ENCODE measurements at places on chromosomes 2 and 18. TPM values are rescaled to one million over a fixed set of nuclear protein-coding genes. Genes with fewer than 3 reads are reported as not detected.

DNA sequence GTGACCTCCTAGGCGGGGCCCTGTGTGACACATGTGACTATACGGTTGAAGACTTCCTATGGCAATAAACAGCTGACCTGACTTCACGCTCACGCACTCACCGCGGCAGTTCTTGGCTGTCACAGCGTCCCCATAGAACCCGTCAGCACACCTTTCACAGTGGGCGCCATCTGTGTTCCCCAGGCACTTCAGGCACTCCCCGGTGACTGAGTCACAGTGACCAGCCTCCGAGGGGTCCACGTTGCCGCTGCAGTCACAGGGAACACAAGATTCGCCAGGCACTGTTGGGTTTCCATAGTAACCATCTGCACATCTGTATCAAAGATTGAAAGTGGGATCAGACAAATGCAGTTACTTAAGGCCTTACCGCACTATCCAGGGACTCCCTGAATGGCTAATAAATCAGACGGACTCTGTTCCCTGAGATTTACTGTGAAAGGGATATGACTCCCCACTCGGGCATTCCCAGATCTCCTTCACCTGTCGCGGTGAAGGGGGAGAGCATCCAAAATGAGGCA is 94.5 kb downstream of the LAMA1 start:
- no peak for DNase-seq

- DNase-seq, result no peak
These were observed 161.8 kb downstream of the CELF4 start for GRCh38 chr18:37403788-37404187.

DNA sequence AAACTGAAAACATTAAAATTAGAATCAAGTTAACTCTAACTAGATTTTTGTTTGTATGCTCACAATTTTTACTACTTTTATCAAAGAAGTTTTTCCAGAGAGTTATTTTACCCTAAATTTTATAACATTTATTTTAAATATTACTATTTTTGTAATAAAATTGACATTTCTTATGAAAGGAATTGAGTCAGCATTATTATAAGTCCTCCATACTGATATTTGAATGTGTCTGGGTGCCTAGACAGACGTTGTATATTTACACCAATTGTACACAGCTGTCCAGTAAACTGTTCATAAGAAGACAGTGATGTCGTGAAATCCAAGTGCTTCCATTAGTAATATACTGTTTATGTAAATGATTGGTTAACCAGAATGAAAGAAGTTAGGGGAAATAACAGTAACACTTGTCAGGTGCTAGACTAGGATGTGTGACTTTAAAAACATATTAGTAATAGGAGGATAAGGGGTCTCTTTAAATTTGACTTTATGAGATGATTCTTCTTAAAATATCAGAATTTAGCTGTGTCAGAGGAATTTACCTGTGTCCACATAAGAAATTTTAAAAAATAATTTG is 73.7 kb downstream of the TANK start:
- no peak for DNase-seq

DNA sequence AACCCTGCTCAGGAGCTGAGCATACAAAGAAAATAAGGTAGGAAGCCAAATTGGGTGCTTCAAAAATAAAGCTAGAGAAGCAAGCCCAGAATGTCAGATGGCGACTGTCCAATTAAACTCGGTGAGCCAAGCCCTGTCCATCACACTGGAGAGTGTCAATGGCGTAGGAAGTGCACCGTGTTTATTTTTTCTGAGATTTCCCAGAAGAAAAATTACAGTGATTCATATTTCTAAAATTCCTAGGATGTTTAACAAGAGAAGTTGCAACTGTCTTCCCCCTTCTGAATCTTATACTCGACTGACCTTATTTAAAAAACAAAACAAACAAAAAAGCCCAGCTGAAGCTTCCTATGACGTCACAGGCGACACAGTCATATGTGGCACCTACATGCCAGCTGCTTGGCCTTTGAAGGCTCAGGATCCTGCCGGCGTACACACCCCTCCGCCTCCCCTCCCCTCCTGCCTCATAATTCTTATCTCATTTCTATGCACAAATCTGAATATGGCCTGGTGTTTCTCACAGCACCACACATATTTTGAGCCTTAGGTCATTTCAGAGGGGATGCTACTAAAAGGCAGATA is 60.8 kb downstream of the MBP start:
- DNase-seq, result peak; percentile 85

GRCh38 chr2:241935774-241936173 is 66.2 kb downstream of the RTP5 start:
- DNase-seq, result no peak

DNA sequence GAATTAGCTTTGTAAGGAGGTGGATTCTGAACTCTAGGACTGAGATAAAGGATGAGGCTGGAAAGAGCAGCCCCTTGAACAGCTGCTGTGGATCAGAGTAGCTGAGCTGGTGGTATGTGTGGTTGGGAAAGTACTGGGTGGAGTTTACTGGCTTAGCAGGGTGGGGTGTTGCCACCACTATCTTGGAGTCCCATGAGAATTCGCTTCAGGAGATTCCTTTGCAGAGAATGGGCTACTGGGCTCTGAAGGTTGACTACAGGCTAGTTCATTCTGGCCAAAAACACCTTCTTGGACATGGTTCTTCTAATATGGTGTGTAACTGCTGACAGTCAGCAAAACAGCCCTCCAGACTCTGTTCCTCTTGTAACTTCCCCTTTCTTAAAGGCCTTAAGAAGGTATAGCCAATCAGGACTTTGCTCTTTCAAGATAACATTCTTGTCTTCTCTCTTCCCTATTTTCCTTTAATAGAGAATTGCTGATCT is 52.7 kb downstream of the TET3 start:
- DNase-seq, result peak; percentile 34

DNA sequence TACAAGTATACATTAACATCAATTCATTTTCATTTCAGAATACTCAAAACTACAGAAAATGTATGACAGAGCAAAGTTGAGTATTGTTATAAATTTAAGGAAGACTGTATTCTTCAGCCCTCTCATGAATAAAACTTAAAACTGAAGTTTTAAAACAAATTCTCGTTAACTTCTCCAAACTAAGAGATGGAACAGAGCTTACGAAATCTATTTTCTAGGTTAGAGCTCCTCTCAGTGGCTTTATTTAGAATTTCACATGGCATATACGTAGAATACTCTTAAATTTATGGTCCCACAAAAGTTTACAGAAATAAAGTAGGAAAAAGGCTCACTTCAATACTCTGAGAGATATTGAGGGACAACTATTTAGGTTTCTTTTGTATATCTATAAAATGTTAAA is 612.1 kb downstream of the KCNJ3 start:
- DNase-seq, result peak; percentile 55

- DNase-seq, result peak; percentile 13
These were observed 315.1 kb downstream of the RDH14 start for GRCh38 chr2:18245375-18245774.

DNA sequence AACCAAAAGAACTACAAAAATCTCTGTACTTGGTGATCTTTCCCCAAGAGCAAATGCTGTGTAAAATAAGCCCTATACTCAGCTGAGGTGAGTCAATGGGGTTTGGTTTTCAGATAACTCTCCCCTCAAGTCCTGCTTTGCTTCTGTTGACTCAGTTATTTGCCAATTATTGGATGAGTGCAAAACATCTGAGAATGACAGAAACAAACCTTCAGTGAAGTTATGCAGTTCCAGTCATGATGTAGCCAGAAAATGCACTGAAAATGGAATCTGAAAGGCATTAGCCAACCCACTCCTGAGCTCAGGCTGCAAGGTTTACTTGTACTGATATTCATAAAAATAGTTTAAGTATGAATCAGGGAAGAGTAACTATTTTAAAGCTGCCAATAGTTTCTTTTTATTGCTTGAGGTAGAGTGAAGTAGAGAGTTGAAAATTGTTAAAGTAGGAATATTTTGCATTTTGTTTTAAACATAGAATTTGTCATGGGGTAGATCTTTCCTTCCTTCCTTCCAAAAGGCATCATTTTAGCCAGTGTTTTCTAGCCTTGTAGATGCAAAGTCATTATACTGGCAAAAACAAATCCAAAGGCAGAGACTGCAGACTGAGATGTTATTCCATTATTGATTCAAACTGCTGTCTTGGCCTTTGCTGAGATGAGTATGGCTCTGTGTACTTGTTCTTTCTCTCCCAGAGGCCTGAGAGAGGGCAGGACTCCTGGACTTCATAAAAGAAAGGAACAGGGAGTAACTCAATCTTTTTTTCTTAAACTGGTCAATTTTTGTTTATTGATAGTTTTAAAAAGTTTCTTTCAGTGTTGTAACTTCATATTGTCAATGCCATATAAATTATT is 215.3 kb downstream of the RND3 start:
- peak; percentile 85 for DNase-seq

DNA sequence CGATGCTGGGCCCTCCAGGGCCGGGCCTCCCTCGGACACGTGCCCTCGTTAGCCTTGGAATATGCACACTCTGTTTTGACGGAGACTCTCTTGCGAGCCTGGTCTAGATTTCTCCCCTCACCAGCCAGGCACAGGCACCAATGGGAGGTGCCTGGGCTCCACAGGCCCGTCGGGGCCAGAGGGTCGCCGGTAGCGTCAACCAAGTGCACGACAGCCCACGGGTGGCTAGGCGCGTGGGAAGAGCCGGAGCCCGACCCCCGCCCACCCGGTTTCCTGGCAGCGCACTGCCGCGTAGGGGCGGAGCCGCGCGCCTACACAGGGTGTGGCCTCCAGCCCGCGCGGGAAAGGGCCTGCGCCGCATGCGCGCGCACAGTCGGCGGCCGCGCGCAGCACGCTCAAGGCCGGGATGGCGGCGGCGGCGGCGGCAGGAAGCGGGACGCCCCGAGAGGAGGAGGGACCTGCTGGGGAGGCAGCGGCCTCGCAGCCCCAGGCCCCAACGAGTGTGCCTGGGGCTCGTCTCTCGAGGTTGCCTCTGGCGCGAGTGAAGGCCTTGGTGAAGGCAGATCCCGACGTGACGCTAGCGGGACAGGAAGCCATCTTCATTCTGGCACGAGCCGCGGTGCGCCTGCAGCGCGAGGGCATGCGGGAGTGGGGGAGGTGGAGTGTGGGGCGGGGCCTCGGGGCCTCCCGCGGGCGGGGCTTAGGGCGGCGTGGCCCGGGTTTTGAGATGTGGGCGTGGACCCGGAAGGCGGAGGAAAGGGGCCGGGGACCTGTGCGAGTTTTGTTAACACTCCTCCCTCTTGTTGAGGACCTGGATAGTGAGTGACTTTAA is at the start of gene POLE4:
Gene POLE4, plus strand, starts transcription at position 370 of the 832 bp plus-strand sequence. Its CDS starts 37 bp downstream, at position 407.
- peak; percentile 95 for DNase-seq

DNA sequence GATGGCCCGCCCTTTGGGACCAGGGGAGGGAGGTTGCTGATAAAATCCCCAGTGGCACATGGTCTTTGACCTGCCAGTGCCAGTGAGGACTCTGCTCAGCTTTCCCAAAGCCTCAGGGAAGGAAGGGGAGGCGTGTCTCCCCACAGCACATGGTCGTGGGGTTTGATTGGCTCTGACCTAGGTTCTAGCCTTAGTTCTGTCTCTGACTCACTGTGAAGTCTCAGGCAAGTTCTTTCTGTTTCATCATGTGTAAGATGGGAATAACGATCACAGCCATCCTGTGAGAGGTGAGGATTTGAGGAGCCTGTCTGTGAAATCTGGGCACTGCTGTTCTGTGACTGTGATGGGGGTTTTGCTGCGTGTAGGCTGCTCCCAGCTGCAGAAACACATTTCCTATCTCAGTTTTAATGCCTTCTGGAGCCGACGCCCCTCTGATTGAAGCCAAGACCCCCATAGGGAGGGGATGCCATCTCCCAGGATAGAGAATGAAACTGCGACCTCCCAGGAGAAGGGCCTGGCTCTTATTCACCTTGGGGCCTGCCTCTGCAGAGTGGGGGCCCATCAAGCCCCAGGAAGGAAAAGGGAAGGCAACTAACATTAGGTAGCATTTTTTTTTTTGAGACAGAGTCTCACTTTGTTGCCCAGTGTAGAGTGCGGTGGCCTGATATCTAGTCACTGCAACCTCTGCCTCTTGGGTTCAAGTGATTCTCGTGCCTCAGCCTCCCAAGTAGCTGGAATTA is 84.0 kb downstream of the DDX1 start:
- DNase-seq, result peak; percentile 16

DNA sequence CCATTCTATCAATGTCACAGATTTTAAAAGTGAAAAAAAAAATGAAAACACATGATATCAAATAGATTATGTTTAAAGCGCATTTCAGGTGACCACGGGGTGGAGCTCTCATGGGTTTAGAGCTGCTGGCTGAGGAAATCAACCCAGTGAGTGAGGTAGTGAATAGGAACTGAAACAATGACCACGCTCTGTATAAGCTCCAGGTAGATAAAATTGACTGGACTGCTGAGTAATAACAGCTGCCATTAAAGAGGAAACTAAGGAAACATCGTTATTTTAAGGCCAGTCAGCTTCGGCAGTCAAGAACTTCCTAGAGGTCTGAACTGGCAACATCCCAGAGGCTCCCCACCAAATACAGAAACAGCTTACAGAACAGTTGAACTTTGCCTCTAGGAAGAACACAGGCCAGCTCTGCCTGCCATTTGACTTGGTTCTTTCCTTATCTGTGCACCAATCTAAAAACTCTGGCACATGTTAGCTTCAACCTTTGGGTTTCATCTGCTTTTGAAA is 185.9 kb downstream of the PDE1A start:
- peak; percentile 27 for DNase-seq

DNA sequence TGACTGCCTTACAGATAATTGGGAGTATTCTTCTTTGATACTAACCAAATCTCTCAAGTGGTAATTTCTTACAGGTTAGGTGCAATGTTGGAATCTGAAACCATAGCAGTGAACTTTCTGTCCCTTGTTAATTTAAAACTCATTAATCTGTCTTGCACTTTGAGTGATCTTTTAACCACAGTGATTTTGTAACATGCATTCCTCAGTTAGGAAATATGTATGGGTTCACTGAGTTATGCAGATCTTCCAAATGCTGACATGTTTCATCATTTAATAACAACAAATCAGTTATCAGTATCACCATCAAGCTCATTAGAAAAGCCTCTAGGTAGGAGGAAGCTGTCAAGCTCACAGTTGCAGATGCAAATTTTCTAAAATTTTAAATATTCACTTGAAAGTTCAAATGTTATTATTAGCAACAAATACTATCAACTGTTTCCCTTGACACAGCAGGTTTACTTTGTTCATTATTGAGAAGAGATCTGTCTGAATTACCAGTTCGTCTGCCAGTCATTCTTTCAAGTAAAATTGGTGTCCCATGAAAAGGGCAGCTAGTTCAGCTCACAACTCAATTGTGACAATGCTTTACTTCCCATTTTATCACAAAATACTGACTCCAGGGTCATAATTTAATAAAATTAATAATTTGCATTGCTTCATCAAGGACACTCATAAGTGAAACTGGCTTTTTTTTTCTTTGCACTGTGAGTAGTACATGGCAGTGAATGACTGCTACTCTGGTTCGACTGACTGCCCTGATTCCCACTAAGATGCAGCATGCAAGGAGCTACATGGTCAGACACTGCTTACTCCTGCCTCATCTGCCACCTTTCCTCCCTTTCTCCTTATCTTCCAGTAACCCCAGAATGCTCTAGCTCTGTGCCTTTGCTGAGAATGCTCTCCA is 31.6 kb downstream of the SUCLG1 start:
- DNase-seq, result peak; percentile 45

GRCh38 chr2:222399038-222399783 is 25.1 kb upstream of the SGPP2 start:
- no peak for DNase-seq

GRCh38 chr2:110771547-110772382 is 39.4 kb downstream of the ACOXL start:
- no peak for DNase-seq

The BOK gene
- 36.0 TPM for total RNA-seq

The CPS1 gene
- 2.0 TPM for total RNA-seq

The ELAC1 gene
- total RNA-seq, result 4.8 TPM

The ROCK1 gene
- 34.4 TPM for total RNA-seq
